ENCODE measurements at places on chromosomes 1 and 21. TPM values are rescaled to one million over a fixed set of nuclear protein-coding genes. Genes with fewer than 3 reads are reported as not detected.

TMIGD3 gene
- not detected for total RNA-seq

C1orf87 gene
- total RNA-seq = not detected

KISS1 gene
- total RNA-seq = not detected

PLXNA2 gene
- 0.75 TPM for total RNA-seq

Measured in CD4-positive, alpha-beta T cell (primary cell).